ENCODE measurements at places on chromosomes 4 and X. TPM values are rescaled to one million over a fixed set of nuclear protein-coding genes. Genes with fewer than 3 reads are reported as not detected.

DNA sequence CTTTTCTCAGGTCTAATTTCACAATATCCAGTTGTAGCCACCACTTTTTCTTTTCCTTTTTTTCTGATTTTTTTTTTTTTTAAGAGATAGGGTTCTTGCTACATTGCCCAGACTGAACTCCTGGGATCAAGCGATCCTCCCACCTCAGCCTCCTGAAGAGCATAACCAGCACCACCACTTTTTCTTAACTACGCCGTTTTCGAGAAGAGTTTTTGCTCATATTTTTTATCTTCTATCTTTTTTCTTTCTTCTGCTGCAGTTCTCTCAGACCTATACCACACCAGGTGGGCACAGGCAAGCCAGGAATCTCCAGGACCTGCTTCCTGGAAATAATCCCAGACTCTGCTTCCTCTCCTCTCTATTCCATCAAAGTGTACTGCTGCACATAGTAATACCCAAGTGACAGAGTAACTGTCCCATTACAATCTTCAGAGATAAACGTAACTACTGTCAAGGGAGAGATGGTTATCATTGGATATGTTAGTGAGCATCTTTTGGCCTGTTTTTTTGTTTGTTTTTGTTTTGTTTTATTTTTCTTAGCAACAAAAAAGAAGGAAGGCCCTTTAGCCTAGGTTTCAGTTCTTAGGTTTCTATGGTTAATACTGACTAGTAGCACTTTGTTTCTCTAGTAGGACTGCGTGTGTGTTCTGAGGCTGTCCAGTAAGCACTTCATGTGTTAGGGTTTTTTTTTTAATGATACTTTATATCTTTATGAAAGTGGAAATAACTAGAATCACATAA is 59.2 kb upstream of the TXK start:
- DNase-seq = no peak
- H3K27ac ChIP-seq = no peak overlapping the region
- no peaks in the 10 kb centered on the region for H3K27me3 ChIP-seq
- H3K4me1 ChIP-seq = no peaks in the 10 kb centered on the region
- no peaks in the 10 kb centered on the region for H3K36me3 ChIP-seq

DNA sequence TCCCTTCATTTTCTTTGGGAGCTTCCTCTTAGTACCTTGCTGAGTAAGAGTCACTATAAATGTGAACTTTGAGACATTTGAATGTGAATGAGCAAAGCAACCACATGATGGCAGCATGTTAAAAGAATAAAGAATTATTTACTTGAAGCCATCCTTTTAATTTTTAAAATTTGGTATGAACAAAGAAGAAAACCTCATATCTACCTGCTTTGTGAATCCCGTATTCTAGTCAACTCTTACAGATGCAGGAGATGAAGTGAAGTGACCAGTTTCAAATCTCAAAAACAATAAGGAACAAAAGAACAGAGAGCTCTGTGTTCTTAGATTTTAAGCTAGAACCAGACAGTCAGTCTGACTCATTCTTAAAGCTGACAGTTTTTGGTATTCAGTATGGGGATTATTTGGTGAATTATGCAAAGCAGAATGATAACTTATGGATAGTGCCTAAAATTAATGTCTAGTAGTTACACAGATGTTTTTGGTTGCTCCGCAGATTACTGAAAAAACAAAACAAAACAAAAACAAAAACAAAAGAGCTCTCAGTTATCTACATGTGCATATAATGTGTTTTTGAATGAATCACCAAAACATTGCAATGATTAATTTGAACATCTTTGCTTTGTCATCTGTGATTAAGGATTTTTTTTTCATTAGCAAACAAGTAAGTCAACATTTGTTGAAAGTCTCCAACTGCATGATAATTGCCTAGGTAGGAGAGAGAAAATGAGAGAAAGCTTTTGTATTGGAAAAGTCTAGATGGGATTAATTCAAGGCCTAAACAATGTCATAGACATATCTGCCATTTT is 48.2 kb upstream of the H2AZ1 start:
- H3K27me3 ChIP-seq = no peaks in the 10 kb centered on the region
- no peak for DNase-seq
- no peak overlapping the region for H3K27ac ChIP-seq

DNA sequence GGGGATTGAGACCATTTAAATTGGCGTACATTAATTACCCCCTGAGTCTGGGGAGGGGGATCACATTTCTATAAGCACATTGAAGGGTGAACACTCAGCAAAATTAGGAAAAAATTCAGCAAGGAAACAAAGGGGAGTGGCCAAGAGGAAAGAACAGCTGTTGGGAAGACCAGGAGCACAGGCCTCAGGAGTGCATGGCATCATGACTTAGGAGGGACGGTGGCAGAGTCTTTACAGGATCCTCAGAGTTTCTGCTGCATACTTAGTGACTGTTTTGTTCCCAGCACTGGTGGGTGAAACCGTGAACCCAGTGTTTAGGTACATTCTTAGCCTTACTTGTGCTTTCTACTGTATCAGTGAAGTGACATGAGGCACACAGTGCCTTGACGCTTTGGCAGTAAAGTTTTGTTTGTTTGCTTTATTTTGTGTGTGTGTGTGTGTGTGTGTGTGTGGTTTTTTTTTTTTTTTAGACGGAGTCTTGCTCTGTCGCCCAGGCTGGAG is 121.3 kb downstream of the CBR4 start:
- no peaks in the 10 kb centered on the region for H3K27me3 ChIP-seq
- DNase-seq = no peak
- peaks cover 8% of the 10 kb centered on the region for H3K36me3 ChIP-seq
- no peak overlapping the region for H3K27ac ChIP-seq
- no peak overlapping the region for H3K4me3 ChIP-seq
- H3K4me1 ChIP-seq = no peaks in the 10 kb centered on the region

GRCh38 chr4:113248320-113248719 is 198.9 kb downstream of the ANK2 start:
- no peaks in the 10 kb centered on the region for H3K27me3 ChIP-seq
- DNase-seq = peak; percentile 83
- no peak overlapping the region for H3K4me3 ChIP-seq
- H3K27ac ChIP-seq = no peak overlapping the region

GRCh38 chr4:99219072-99219471 is at the start of gene ADH6:
Gene ADH6, minus strand, starts transcription at chr4:99219246. Its CDS starts 94 bp downstream, at chr4:99219152.
- no peaks in the 10 kb centered on the region for H3K4me1 ChIP-seq
- H3K27ac ChIP-seq = no peak within 1 kb of the TSS
- H3K4me3 ChIP-seq = no peak within 1 kb of the TSS
- no peaks in the 10 kb centered on the region for H3K36me3 ChIP-seq
- H3K27me3 ChIP-seq = no peaks in the 10 kb centered on the region

- H3K27ac ChIP-seq = no peak overlapping the region
- H3K4me1 ChIP-seq = no peaks in the 10 kb centered on the region
- H3K27me3 ChIP-seq = no peaks in the 10 kb centered on the region
- H3K36me3 ChIP-seq = peaks cover 3% of the 10 kb centered on the region
- no peak for DNase-seq
- no peak overlapping the region for H3K4me3 ChIP-seq
These were observed 22.1 kb downstream of the NHS start for GRCh38 chrX:17397074-17397473.

SLC4A4 gene
- 1.1 TPM for total RNA-seq

MID1 gene
- total RNA-seq = 33.1 TPM

CRLF2 gene
- total RNA-seq = not detected

UBE2K gene
- 151 TPM for total RNA-seq

CNKSR2 gene
- 38.0 TPM for total RNA-seq
